ENCODE measurements at places on chromosomes 4 and X. TPM values are rescaled to one million over a fixed set of nuclear protein-coding genes. Genes with fewer than 3 reads are reported as not detected.
A peak's percentile ranks its signal among the peaks of the same experiment; 100 is the strongest.

DNA sequence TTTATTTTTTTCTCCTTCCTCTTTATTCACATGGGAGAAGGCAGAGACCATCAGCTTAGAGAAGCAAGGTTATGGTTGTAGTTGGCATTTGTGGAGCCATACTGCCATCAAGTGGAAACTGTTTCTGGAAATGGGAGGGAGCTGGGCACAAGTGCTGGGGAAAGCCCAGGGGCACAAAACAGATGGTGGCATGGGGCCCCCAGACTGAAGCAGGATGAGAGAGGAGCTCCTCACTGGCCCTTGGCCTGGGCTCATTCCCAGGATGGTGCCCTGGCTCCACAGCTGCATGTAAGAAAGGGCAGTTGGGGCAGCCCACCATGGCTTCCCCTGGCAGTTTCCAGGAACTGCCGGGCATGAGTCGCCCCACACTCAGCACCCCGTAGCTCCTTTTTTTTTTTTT lies 59.2 kb downstream of the NBDY start:
- H3K4me3 ChIP-seq: peak overlapping the region; percentile 46
- peaks cover 14% of the 10 kb centered on the region for H3K4me1 ChIP-seq
- no peaks in the 10 kb centered on the region for H3K36me3 ChIP-seq
- DNase-seq: no peak
- no peaks in the 10 kb centered on the region for H3K27me3 ChIP-seq
- no peak overlapping the region for H3K27ac ChIP-seq

DNA sequence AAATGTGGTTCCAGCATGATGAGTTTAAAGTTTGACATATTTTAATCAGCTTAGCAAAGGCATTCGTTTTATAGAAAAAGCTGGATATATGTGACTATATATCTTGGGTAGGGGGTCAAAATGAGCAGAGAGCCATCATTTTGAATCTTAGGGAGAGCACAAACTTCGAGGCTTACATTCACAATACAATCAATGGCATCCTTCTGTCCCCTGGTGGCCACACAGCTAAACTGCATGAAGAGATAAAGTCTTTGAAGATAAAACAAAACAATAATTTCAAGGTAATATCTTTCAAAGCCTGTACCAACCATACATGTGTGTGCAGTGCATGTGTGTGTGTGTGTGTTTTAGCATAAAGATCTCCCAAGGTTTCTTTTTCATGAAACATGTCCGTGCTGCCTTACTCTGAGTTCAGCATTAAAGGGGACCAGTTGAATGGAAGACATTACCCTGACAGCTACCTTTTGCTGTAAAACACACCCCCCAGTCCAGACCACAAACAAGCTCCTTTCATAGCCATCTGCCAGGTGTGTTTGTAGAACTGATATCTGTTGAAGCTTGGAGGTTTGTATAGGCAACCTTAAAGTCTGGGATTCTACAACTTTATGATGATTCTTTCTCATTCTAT lies 22.0 kb downstream of the DYNLT3 start:
- H3K27ac ChIP-seq: no peak overlapping the region
- H3K4me3 ChIP-seq: peak overlapping the region; percentile 24
- no peaks in the 10 kb centered on the region for H3K36me3 ChIP-seq
- DNase-seq: peak; percentile 68
- H3K4me1 ChIP-seq: peaks cover 23% of the 10 kb centered on the region

GRCh38 chrX:109626637-109627036 lies 1.7 kb upstream of the KCNE5 start:
- no peak overlapping the region for H3K27ac ChIP-seq
- H3K27me3 ChIP-seq: no peaks in the 10 kb centered on the region
- H3K36me3 ChIP-seq: no peaks in the 10 kb centered on the region
- H3K4me1 ChIP-seq: no peaks in the 10 kb centered on the region

GRCh38 chr4:184335520-184335919 lies 117.8 kb upstream of the ENPP6 start:
- no peak overlapping the region for H3K4me3 ChIP-seq

DNA sequence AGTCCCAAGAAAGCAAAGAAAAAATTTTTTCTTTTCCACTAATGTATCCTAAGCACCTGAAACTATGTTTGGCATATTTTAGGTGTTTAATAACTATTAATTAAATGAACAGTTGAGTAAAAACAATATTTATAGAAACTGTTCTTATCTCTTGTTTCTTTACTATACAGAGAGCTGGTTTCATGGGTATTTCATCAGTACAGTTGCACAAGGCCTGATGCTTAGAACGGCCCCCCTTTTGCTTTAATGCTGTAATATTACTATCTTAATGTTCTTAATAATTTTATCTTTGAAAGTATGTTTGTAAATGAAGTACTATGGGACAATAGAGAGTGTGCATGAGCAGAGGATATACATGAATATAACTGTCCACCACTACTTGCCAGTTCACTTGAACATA lies 479.1 kb upstream of the SLIT2 start:
- H3K27me3 ChIP-seq: no peaks in the 10 kb centered on the region
- H3K4me1 ChIP-seq: no peaks in the 10 kb centered on the region
- no peaks in the 10 kb centered on the region for H3K36me3 ChIP-seq
- no peak overlapping the region for H3K4me3 ChIP-seq

DNA sequence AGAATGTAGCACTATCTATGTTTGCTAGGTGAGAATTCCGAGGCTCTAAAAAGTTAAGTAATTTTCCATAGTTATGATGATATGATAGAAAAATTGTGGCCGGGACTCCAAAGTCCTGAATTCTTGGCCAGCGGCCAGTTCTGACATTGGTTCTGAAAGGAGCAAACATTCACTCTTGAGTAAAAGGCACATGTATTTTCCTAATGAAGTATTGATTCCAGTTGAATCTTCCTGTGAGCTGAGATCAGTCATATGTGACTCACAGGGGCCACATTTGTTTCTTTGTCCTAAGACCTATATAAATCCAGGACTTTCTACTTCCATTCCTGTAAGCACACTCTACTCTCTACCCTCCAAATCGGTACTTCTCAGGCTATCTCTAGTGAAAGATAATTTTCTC lies 349.9 kb downstream of the BMPR1B start:
- no peaks in the 10 kb centered on the region for H3K4me1 ChIP-seq
- H3K27ac ChIP-seq: no peak overlapping the region
- no peak for DNase-seq
- H3K36me3 ChIP-seq: no peaks in the 10 kb centered on the region
- H3K27me3 ChIP-seq: no peaks in the 10 kb centered on the region
- H3K4me3 ChIP-seq: no peak overlapping the region

DNA sequence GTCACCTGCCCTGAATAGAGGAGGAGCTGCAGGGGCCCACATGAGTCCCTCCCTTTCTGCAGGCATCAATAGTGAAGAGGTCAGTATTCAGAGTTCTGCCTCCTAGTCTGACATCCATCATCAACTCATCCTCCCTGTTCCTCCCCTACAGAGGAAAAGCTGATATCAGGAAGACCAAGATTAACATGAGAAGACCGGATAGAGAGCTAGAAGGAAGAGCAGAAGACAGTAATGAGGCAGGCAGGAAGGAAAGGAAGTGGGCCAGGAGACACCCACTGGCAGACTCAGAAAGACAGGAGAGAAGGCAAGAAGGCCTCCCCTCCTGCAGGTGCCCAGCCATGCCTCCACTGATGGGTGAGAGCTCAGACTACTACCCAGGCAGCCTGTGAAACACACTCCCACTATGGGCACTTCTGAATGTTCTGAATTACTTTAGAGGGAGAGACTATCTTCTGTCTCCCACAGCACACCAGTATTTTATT lies 74.6 kb downstream of the CC2D2A start:
- no peaks in the 10 kb centered on the region for H3K27me3 ChIP-seq
- peaks cover 3% of the 10 kb centered on the region for H3K4me1 ChIP-seq
- H3K36me3 ChIP-seq: no peaks in the 10 kb centered on the region
- no peak for DNase-seq

DNA sequence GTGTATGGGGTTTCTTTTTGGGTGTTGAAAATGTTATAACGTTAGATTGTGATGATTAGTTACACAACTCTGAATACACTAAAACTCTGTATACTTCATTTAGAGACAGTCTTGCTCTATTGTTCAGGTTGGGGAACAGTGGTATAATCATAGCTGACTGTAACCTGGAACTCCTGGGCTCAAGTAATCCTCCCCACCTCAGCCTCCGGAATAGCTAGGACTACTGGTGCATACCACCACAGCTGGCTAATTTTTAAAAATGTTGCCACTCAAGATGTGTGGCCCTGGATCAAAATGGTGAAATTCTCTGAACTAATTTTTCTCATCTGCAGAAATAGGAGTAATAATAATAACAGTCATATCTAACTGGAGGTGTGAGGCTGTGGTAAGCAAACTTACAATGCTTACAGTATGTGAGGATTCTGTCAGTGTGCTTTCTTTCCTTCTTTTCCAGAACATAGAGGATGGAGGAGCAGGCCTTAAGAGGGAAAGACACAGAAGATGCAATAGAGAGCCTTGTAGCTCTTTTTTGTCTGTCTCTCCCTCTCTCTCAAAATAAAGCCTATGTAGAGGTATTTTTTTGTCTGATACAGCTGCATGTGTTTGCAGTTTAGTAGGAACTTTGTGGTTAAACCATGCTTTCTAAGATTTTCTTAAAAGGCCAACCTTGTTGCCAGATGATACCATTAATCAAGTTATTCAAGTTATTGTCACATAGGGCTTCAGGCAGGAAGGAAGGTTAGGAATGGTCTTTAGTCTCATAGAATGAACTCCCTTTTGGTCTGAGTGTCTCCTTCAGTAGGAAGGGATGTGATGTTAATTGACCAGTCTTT lies 7.5 kb downstream of the ADD1 start:
- H3K36me3 ChIP-seq: peaks cover 4% of the 10 kb centered on the region
- peak; percentile 61 for DNase-seq
- H3K27ac ChIP-seq: peak overlapping the region; percentile 81
- H3K27me3 ChIP-seq: no peaks in the 10 kb centered on the region
- peak overlapping the region; percentile 28 for H3K4me3 ChIP-seq

DNA sequence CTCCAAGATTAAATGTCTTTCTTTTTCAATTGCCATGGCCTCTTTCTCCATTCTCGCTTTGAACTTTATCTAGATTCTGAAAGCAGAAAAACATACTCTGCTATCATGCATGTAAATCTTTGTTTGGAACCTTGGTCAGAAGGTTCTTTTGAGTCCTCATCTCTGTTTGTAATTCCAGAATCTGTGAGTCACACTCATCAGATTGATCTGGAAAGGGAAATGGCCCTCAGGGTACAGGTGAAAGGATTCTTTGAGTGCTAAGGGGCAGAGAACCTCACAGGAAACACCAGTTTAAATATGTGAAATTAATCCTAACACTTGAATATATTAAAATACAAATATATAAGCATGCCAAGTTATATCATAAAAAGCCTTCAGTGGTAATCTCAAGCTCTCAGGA lies 211.0 kb upstream of the ADGRL3 start:
- DNase-seq: no peak
- no peak overlapping the region for H3K4me3 ChIP-seq
- H3K27ac ChIP-seq: no peak overlapping the region
- no peaks in the 10 kb centered on the region for H3K27me3 ChIP-seq

- peaks cover 13% of the 10 kb centered on the region for H3K4me1 ChIP-seq
- no peaks in the 10 kb centered on the region for H3K36me3 ChIP-seq
- peak; percentile 46 for DNase-seq
- no peak overlapping the region for H3K27ac ChIP-seq
Observed at GRCh38 chr4:70943114-70943513, 40.9 kb downstream of the MOB1B start.

- H3K4me3 ChIP-seq: no peak overlapping the region
- H3K27me3 ChIP-seq: no peaks in the 10 kb centered on the region
Observed at GRCh38 chr4:92952897-92953296, 649.1 kb downstream of the GRID2 start.

- H3K36me3 ChIP-seq: no peaks in the 10 kb centered on the region
- H3K4me3 ChIP-seq: peak overlapping the region; percentile 19
- H3K27me3 ChIP-seq: no peaks in the 10 kb centered on the region
- H3K27ac ChIP-seq: peak overlapping the region; percentile 71
- peak; percentile 47 for DNase-seq
- peaks cover 19% of the 10 kb centered on the region for H3K4me1 ChIP-seq
Observed at GRCh38 chr4:148834804-148835631, 392.8 kb upstream of the NR3C2 start.

The MAGEB2 gene
- total RNA-seq: not detected

- H3K27ac ChIP-seq: no peak overlapping the region
- no peak for DNase-seq
- H3K4me3 ChIP-seq: no peak overlapping the region
- peaks cover 3% of the 10 kb centered on the region for H3K4me1 ChIP-seq
- no peaks in the 10 kb centered on the region for H3K36me3 ChIP-seq
Observed at GRCh38 chr4:79213702-79214101, 112.2 kb downstream of the NAA11 start.

GRCh38 chr4:88820698-88821415 lies 123.2 kb upstream of the NAP1L5 start:
- no peak for DNase-seq
- no peak overlapping the region for H3K27ac ChIP-seq
- H3K4me1 ChIP-seq: peaks cover 7% of the 10 kb centered on the region
- no peak overlapping the region for H3K4me3 ChIP-seq
- H3K36me3 ChIP-seq: no peaks in the 10 kb centered on the region

DNA sequence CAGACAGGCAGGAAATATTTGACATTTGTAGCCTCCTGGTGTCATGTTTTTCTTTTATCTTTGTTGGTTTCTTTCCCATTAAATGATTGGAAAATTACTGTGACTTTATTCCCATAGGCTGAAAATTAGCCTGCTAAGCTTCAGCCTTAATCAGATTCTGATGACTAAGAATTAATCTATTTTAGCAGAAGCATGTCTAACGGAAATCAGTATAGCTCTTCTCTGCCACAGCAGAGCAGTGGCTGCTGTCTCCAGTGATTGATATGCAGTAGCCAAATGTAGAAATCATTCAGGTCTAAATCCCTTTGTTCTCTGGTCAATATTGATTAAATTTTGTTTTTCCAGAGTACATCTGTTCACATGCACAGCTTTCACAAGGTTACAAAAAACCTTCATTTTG lies 199.3 kb downstream of the GC start:
- H3K27ac ChIP-seq: no peak overlapping the region
- H3K4me3 ChIP-seq: no peak overlapping the region
- H3K36me3 ChIP-seq: no peaks in the 10 kb centered on the region
- DNase-seq: no peak
- no peaks in the 10 kb centered on the region for H3K4me1 ChIP-seq

DNA sequence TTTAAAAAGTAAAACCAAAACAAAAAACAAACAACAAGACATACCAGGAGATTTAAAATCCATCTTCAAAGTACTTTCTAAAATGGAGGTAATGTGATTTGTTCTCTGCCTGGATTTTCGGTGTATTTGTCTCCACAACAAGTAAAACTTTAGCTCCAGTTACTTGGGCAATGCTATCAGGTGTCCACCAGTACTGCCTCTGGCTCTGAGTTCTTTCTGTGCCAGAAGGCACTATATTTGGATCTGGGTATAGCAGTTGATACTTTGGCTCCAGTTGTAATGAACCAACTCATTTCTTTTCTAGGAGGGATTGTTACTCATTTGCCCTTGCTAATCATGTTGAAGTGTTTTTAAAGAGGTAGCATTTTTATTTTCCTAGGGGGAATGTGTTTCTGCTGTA lies 9.5 kb upstream of the PDLIM5 start:
- no peaks in the 10 kb centered on the region for H3K27me3 ChIP-seq
- H3K27ac ChIP-seq: no peak overlapping the region
- H3K4me3 ChIP-seq: no peak overlapping the region
- H3K4me1 ChIP-seq: no peaks in the 10 kb centered on the region
- H3K36me3 ChIP-seq: no peaks in the 10 kb centered on the region

- H3K4me3 ChIP-seq: no peak overlapping the region
- no peaks in the 10 kb centered on the region for H3K27me3 ChIP-seq
- H3K36me3 ChIP-seq: no peaks in the 10 kb centered on the region
- no peak for DNase-seq
- no peaks in the 10 kb centered on the region for H3K4me1 ChIP-seq
- no peak overlapping the region for H3K27ac ChIP-seq
Observed at GRCh38 chr4:22478426-22478825, 37.4 kb downstream of the ADGRA3 start.

The FAM236B gene
- total RNA-seq: not detected

The CXCL13 gene
- total RNA-seq: not detected

Data from B cell (primary cell).